Mesothelial cell of epicardium (in vitro differentiated cells): ENCODE measurements at places on chromosomes 5 and 9.

DNA sequence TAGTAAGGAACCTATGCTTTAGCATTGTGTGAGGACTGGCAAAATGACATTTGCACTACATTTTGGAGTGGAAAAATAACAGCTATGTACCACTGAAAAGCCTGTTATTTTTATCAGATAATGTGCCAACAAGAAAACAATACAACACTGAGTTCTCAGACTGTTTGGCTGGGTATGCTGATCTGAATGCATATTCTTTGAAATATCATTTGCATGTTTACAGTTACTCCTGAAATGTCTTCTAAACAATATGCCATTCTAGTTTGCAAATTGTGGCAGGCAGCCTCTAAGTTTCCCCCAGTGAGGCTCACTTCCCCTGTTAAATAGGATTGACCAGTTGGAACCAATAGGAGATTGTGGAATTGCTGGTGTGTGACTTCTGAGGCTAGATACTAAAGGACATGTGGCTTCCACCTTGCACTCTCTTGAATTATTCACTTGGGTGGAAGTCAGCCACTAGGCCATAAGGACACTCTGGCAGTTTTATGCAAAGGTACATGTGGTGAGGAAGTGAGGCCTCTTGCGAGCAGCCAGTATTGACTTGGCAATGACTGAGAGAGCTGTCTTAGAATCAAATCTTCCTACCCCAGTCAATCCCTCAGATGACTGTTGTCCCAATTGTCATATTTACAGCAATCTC is 250.4 kb upstream of the PCSK5 start:
- DNase-seq: no peak

DNA sequence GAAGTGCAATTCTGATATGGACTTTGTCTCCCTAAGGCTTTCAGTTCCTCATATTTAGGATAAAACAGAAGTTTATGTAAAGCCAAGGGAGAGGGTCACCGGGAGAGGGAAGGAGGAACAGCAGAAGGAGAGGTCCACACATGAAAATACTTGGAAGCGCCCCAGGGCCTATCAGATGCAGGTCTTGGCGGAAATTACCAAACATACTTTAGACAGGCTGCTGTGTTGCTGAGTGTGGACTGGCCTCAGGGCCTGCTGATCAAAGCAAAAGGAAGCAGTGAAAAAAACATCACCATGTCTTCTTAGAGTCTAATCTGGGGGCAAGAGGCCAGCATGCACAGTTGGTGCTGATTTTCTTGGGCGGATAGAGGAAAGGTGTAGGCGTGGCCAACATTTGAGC is 14.1 kb upstream of the NTRK2 start:
- DNase-seq: no peak

- DNase-seq: no peak
These were observed 52.0 kb upstream of the NTRK2 start for GRCh38 chr9:84617411-84618029.

GRCh38 chr5:150347003-150347402 is 10.5 kb upstream of the TCOF1 start:
- no peak for DNase-seq

GRCh38 chr9:12993466-12993865 is 218.6 kb downstream of the LURAP1L start:
- no peak for DNase-seq
